ENCODE measurements at places on chromosomes 16 and 17. TPM values are rescaled to one million over a fixed set of nuclear protein-coding genes. Genes with fewer than 3 reads are reported as not detected.

GRCh38 chr17:6666077-6666521 lies 14.5 kb downstream of the C17orf100 start:
- DNase-seq, result peak; percentile 88

DNA sequence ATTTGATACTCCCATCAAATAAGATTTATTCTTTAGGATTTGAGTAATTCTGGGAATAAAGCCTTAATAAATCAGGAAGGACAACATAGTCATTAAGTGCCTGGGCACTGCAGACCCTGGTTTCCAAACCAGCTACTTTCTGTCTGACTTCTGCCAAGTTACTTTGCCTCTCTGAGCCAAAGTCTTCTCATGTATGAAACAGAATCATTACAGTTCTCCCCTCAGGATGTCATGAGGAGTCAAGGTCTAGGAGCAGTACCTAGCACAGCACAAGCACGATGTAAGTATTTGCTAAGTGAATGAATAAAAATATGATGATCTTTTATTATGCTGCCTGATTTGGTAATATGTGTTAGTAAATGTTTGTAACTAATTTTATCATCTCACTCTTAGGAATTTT lies 30.4 kb upstream of the HEATR6 start:
- no peak for DNase-seq

DNA sequence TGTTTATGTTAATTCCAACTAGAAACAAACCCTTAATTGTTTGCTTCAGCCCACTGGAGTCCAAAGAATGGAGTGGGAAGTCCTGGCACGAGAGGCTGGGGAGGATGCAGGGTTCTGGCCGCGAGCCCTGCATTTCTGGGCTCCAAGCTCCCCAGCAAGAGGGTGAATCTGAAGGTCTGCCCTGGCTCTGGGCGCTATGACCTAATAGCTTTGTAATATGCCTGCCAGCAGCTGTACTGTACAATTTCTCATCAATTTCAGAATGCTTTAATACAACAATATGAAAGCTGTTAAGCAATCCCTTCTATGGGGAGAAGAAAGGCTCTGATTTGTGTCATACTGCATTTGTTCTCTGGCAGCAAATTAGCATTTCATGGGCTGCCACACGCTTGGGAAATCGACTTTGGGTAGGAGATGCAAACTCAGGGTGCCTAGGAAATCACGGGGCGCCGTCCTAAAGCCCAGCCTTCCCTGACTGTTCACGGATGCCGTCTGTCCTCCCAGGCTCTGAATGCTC lies 43.8 kb downstream of the NDEL1 start:
- peak; percentile 97 for DNase-seq

DNA sequence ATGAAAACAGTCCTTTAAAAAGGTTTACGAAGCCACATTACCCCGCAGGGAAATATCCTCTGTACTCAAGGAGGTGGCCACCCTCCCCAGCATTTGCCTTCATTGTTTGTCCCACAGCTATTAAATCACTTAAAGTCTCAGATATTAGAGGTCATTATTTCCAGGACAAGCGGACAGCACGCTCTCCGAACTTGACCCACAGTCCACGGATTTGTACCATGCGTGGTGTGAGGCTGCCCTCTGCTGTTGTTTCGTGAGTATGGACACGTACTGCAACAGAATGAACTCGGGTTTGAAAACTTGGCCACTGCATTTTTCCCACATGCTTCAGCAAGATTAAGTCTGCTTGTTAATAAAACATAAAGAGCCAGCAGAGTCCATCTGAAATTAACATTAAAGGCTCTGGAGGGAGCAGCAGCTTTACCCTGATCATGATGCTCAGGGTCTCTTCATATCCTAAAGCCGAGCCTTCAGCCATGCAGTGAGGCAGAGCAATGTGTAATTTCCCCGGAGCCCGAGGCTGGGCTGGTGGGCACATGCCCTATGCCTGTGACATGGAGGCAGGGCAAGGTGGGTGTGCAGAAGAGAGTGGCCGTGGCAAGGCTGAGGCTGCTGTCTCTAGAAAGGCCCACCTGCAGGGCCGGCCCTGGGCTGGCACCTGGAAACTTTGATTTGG lies 19.7 kb downstream of the MEAK7 start:
- peak; percentile 69 for DNase-seq

- no peak for DNase-seq
These were observed 217.4 kb downstream of the HAPSTR1 start for GRCh38 chr16:9308850-9309249.

Gene NMT1
- total RNA-seq, result 296 TPM

Gene APOH
- not detected for total RNA-seq

- peak; percentile 29 for DNase-seq
These were observed 42.7 kb downstream of the DYNLRB2 start for GRCh38 chr16:80583466-80583865.

Gene ATP5PD
- 513 TPM for total RNA-seq

- no peak for DNase-seq
These were observed 70.3 kb downstream of the CREBBP start for GRCh38 chr16:3810198-3810664.

- no peak for DNase-seq
These were observed 4.6 kb downstream of the PCYT2 start for GRCh38 chr17:81906476-81907218.

Gene GRIN2C
- total RNA-seq, result under 0.01 TPM

GRCh38 chr17:81412490-81413093 lies 17.3 kb downstream of the BAHCC1 start:
- no peak for DNase-seq

Gene CDRT15
- total RNA-seq, result not detected

Gene AOC3
- total RNA-seq, result 0.08 TPM

DNA sequence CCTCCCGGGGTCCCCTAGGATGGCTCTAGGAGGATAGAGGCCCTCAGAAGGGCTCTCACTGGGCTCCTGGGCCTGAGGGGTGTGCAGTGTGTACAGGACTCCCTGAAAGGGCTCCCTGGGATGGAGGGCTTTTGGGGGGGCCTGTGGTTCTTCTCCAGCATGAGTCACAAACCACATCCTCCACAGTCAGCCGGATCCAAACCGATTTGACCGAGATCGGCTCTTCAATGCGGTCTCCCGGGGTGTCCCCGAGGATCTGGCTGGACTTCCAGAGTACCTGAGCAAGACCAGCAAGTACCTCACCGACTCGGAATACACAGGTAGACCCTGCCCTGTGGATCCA lies 4.5 kb downstream of the TRPV2 start:
- no peak for DNase-seq

Gene USH1G
- total RNA-seq, result not detected

Gene ABCA6
- 192 TPM for total RNA-seq

- DNase-seq, result no peak
These were observed 30.2 kb downstream of the MSI2 start for GRCh38 chr17:57286399-57287105.

Gene CD300E
- not detected for total RNA-seq

DNA sequence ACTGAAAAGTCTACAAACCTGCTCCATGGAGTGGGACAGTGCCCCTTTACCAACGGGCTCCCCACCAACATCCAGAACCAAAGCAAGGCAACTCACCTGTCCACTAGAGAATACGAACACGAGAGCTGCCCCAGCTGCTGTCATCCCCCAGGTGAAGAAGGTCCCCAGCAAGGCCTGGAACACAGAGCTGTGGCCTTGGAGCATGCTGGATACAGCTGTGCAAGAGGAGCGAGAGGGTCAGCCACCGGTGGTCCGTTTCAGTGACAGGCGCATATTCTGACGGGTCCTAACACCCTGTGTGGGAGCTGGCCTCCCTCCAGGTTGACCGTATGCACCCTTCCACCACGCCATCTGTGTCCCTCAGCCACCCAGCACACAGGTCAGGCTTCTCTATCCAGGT lies 3.9 kb downstream of the SLC39A11 start:
- DNase-seq, result no peak

- DNase-seq, result peak; percentile 4
These were observed 7.6 kb downstream of the SYT17 start for GRCh38 chr16:19175492-19176262.

DNA sequence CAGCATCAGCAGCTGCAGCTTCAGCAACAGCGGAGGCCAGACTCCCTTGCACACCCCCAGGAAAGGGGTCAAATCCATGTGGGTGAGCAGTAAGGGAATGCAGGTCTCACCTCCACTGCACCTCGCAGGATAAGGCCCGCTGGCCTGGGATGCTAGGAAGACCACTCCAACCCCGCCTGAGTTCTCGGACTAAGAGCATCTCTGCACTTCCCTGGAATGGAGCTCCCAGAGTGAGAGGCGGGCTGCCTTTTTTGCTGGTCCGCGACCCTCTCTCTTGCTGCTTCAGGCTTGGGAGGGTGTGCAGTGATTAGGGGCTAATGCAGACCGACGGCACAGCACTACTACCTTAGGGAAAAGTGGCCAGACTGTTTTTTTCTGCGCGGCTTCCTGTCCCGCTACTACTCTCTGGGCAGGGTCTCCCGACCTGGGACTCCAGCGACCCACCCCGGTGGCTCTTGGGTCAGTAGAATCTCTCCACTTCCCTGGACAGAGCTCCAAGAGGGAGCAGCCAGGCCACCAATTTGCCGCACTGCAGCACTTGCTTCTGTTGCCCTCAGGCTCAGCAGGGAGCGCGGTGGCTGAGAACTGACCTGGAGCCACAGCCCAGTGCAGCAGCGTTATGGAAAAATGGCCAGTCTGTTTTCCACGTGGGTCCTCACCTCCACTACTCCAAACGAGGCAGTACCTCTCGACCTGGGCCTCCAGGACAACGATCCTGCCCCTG lies 480.4 kb downstream of the CDH8 start:
- DNase-seq, result no peak

GRCh38 chr16:58506241-58507194 lies 6.6 kb downstream of the NDRG4 start:
- DNase-seq, result no peak
